A172 (cell line): ENCODE measurements at places on chromosomes 11 and 22.
A peak's percentile ranks its signal among the peaks of the same experiment; 100 is the strongest.

GRCh38 chr22:46508491-46508999 is 28.9 kb downstream of the CELSR1 start:
- DNase-seq = no peak

GRCh38 chr11:122861631-122862030 is 20.9 kb upstream of the JHY start:
- no peak for DNase-seq

DNA sequence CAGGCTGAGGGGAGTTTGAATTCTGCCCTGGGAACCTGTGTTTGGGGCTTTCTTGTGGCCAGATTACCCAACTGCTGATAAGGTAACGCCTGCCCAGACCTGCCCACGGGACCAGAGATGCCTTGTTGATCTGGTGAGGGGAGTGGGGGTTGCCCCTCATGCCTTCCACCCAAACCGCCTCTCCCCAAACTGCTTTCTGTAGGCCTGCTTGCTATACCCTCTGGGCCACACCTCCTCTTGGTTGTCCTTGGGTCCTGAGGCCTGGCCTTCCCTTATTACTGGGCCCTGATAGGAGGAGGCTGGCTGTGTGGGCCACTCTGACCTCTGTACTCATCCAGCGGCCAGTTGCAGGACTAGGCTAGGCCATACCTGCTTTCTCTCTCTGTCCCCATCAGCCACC is 3.4 kb downstream of the P2RY2 start:
- DNase-seq = no peak

GRCh38 chr11:129644326-129644725 is 171.3 kb upstream of the TMEM45B start:
- no peak for DNase-seq

GRCh38 chr11:72174302-72175070 is 17.5 kb upstream of the FOLR1 start:
- DNase-seq = no peak

DNA sequence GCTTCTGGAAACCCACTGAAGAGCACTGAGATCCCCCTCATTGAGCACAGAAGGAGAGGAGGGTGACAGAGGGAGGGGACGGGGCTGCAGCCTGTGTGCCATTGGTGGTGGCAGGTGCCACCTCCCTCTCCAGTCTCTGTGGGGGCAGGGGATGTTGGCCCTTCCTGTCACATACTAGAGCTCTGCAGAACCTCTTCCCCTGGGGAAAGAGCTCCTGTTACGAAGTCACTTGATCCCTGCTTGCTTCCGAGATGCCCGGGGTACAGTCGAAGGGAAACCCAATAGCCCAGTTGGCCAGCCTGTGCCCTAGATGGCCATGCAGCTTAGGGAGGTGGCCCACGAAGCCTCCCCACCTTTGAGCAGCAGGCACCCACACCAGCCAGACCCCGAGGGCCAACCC is 29.4 kb downstream of the DAGLA start:
- DNase-seq = no peak

- DNase-seq = no peak
Observed at GRCh38 chr11:20048707-20049106, 111.6 kb downstream of the DBX1 start.

DNA sequence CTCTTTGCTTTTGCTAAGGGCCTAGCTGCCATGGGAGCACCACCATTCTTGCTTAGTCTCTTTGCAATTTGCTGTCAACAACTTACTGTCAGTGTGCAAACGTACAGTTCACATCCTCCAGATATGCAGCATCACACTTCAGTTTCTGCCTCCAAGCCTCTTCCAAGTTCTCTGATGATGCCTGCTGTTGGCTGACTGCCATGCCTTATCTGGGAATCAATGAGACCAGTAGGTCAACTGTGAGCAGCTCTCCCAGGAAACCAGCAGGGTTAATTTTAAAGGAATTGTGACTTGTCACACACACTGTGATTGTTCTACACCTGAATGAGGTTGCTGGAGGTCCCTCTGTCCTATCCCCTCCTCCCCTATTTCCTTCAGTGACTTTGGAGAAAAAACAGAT is 56.0 kb downstream of the COPB1 start:
- DNase-seq = peak; percentile 86

GRCh38 chr22:35315141-35315854 is 15.6 kb downstream of the TOM1 start:
- DNase-seq = no peak

DNA sequence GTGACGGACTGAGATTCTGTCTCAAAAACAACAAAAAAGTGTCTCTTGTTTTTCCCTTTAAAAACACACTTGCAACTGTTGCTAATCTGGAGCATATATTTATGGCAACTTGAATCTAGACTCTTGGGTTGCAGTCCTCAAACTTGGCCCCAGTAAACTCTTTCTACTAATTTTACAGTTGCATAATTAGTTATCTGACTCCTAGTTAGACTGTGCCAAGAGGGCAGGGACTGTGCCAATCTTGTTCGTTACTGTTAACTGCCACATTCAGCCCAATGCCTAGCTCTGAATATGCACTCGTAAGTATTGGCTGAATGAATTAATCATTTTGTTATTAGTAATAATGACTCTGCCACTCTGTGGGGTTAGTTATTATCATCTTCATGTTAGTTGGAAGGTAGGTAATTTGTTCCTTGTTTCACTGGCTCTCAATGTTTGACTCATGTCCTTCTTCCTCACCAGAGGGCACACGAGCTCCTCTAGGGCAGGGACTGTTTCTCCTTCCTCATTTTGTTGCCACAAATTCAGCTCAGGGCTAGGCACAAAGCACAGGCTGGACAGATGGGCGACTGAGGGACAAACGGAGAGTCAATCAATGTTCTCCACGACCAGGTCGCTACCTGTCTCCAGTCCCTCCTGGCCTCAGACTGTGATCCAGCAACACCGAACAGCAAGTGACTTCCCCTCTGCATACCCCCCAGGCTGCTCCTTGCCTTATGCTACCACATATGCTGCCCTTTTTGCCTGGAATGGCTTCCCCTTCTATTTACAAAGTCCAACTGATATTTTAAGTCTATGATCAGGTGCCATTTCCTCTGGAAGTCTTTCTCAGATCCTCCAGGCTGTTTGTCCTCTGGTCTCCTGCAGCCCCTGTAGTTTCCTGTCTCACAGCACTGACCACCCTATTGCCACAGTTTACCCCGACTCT is 9.0 kb downstream of the CLPB start:
- DNase-seq = no peak

GRCh38 chr11:134762248-134763029 is 350.4 kb upstream of the B3GAT1 start:
- no peak for DNase-seq

- DNase-seq = no peak
Observed at GRCh38 chr11:36210529-36210928, 78.7 kb downstream of the COMMD9 start.

DNA sequence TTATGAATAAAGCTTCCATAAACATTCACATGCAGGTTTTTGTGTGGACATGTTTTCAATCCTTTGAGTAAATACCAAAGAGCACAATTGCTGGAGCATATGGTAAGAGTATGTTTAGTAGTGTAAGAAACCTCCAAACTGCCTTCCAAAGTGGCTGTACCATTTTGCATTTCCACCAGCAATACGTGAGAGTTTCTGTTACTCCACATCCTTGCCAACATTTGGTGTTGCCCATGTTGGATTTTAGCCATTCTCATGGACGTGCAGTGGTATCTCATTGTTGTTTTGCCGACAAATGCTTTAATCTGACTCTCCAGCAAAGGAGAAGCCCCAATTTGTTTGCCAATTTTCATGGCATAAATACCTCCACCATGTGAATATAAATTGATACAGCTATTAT is 103.9 kb upstream of the TMEM45B start:
- no peak for DNase-seq

GRCh38 chr11:124749912-124750311 is 2.1 kb downstream of the VSIG2 start:
- no peak for DNase-seq

GRCh38 chr11:131899950-131900580 is 529.6 kb downstream of the NTM start:
- DNase-seq = no peak

DNA sequence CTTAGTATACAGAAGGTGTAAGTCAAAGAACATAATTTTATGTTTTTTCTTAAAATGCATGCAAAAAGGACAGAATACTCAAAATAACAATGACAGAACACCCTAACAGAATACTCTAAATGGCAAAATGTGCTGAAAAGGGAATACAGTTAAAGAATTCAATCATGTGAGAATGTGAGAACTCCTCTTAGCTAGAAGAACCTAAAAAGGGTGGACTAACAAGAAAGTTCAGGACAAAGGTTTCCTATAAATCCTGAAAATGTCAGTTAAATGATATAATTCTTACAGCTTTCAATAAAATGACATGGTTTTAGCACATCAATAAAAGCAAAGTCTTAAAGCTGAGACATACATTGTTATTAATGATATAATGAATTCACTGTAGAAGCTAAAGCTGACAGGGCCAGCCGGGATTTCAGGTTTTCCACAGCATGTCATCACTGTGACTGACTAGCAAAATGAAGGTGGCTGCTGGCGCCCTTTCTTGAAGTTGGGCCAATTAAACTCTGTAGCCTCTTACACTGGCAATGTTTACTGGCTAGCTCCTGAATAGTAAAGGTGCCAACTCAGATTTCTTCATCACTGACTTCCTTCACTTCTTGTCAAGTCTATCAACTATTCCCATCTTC is 244.4 kb downstream of the TTC28 start:
- DNase-seq = no peak

DNA sequence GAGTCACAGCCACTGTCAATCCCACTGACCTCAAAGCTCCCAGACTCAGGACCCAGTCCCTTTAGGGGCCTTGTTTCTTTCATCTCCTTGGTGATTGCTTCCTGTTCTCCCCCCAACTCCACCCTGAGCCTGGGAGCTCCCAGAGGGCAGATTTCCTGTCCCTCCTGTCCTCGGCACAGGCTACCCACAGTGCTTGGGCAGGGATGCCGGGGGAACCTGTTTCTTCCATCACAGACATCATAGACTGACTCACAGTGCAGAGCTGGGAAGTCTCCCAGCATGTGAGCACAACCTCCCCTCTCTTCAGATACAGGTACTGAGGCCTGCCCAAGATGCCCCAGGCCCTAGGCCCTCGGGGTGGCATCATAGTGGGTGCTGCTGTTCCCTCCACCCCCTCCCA is 16.6 kb downstream of the TRIM29 start:
- DNase-seq = peak; percentile 15

DNA sequence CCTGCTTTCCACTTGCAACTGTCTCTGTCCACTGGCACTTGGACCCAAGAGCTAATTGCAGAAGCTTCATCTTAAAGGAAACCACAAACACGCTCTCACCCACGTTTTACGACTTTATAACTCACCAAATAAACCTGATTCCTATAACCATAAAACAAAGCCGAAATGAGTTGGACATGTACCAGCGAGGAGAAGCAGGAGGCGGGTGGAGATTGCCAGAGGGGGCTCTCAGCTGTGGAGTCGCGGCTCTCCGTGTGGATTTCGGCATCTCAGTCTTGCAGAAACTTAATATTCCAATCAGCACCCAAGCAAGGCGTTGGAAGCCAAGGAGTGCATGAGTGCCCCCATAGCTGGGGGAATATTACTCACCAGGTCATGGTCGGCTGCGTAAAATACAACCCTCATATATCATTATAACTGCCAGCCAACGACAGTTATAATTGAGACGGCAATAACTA is 483.6 kb downstream of the MN1 start:
- DNase-seq = peak; percentile 33

GRCh38 chr11:3901249-3902025 is 46.0 kb downstream of the STIM1 start:
- DNase-seq = no peak

- peak; percentile 55 for DNase-seq
Observed at GRCh38 chr11:128492461-128492860, 94.9 kb downstream of the ETS1 start.

GRCh38 chr22:36840106-36840505 is 20.7 kb upstream of the NCF4 start:
- no peak for DNase-seq

DNA sequence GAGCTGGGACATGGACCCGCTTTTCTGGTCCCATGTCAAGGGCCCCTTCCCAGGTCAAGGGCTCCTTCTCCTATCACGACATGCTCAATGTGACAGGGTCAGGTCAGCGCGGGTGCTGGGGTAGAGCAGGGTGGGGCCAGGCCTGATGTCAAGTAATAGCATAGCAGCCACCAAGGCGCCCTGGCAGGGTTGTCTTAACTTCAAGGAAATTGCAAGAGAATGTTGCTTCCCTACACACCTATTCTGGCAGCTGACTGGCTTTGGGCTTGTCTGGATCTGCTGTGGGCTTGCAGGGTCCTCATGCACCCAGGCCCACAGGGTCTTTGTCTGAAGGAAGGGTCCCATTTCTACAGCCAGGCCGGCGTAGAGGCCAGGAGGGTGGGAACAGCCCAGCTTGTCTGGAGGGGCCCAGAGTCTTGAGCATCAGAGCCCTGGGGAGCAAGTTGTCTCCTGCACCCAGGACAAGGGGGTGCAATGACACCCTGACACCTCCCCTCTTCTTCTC is 71.4 kb downstream of the BUD13 start:
- DNase-seq = no peak

- no peak for DNase-seq
Observed at GRCh38 chr11:69173925-69174581, 18.3 kb downstream of the SMIM38 start.

DNA sequence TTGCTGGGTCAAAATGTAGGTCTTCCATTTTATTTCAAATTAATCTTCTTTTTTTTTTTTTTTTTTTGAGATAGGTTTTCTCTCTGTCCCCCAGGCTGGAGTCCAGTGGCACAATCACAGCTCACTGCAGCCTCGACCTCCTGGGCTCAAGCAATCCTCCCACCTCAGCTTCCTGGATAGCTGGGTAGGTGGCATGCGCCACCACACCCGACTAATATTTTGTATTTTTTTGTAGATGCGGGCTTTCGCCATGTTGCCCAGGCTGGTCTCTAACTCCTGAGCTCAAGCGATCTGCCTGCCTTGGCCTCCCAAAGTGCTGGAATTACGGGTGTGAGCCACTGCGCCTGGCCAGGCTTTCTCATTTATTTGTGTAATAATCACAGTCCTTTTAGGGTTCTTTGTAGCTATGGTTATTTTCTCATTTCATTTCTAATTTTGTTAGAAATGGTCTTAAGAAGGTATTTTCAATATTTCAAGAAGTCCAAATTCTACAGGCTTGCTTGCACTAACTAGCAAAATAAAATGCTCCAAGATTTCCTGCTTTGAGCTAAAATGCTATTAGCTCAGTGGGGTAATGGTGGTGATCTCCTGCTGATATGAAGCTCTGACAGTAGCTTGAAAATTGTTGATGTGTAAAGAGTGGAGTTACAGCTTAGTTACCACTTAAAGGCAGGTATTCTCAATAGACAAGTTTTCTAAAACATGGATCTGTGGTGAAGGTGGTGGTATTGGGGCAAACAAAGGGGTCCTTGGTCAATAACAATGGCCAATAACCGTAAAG is 50.0 kb downstream of the RBX1 start:
- DNase-seq = no peak
